ACHN (cell line): ENCODE measurements at places on chromosomes 4 and X.

- DNase-seq = peak; percentile 56
These were observed 94.1 kb upstream of the GALNT7 start for GRCh38 chr4:173074501-173074946.

- no peak for DNase-seq
These were observed 940.0 kb downstream of the SH3BGRL start for GRCh38 chrX:82141942-82142341.

GRCh38 chr4:145880355-145880960, 58.2 kb downstream of the ZNF827 start:
- DNase-seq = no peak

DNA sequence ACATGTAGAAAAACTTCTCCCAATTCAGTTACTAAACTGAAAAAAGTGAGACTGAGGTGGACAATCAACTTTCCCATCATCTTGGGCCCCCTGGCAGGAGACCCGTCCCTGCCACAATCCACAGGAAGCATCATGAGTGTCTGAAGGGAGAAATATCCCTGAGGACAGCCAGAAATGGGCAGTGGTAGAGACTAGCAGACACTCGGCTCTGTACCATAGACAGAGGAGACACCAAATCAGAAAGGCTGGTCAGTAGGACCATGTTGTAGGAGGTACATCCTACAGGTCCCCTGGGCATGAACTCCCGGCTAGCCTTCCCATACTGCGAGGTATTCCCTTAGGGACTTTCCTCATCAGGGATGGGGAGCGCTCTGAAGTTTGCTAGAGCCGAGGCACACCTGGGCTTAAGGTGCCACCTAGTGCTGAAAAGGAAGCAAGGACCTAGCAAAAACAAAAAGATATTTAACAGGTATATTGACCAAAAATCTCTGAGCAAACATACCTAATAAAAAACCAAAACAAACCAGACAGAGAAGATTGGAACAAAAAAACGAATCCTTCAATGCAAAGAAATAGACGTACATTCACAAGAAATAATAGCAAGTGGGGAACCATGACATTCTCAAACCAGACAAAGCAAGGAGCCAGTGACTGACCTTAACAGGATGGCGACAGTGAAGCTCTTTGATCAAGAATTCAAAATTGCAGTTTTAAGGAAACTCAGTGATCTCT, 55.6 kb downstream of the HAUS3 start:
- DNase-seq = peak; percentile 22

DNA sequence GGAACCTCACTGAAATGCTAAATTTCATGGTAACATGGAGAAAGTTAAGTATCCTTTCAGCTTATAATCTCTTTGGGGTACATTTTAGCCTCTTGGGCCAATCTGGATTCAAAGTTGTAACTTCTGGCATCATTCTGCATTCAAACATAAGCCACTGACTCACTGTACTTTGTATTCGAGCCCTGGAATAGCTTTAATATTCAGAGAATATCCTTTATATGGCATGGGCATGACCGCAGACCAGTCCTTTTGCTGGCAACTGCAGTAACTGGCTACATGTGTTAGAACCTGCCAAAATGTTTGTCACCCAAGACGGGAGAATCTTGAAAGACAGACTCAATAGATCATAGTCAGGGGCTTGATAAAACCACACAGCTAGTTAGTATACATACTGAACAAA, 3.3 kb downstream of the GASK1B start:
- no peak for DNase-seq

- peak; percentile 81 for DNase-seq
These were observed at the start of gene RADX for GRCh38 chrX:106611679-106612392. Gene RADX, plus strand, starts transcription at chrX:106611978. Its CDS starts 103 bp downstream, at chrX:106612081.
